T-cell (primary cell): ENCODE measurements at places on chromosomes 6 and 20.

- DNase-seq, result no peak
These were observed 291.5 kb downstream of the TBC1D32 start for GRCh38 chr6:121042766-121043165.

GRCh38 chr6:106751501-106752252 lies 122.3 kb downstream of the QRSL1 start:
- DNase-seq, result no peak

DNA sequence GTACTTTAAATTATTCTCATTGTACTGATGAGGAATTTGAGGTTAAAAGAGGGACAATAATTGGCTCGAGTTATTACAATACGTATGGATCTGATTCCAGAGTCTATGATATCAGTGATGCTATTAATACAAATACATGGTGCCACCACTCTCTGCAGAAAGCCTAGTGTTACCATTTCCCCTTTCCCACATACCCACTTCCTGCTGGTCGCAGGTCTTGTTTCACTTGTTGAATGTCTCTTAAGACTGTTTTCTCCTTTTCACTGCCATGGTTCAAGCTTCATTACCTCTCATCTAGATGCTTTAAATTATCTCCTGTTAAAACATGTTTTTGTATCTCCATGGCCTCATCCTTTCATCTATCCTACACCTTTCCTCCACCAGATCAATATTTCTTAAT lies 62.0 kb downstream of the FHL5 start:
- no peak for DNase-seq

- DNase-seq, result no peak
These were observed 2.6 kb downstream of the TOMM6 start for GRCh38 chr6:41790045-41790444.

DNA sequence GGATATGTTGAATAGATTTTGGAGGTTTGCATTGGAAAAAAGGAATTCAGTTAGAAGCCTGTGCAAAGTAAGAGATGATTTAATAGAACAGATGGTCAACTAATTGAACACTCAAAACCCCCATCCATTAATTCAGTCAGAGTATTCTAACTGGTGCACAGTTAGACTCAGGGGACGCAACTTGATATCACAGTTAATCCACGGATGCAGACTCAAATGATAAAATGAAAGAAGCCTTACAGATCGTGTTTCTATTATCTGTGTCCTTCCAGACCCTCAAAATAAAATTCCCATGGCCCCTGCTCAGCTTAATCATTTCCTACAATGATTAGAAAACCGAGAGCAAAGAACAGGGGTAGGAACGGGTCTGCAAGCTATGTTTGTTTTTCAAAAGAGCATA lies 45.4 kb upstream of the DTNBP1 start:
- no peak for DNase-seq

DNA sequence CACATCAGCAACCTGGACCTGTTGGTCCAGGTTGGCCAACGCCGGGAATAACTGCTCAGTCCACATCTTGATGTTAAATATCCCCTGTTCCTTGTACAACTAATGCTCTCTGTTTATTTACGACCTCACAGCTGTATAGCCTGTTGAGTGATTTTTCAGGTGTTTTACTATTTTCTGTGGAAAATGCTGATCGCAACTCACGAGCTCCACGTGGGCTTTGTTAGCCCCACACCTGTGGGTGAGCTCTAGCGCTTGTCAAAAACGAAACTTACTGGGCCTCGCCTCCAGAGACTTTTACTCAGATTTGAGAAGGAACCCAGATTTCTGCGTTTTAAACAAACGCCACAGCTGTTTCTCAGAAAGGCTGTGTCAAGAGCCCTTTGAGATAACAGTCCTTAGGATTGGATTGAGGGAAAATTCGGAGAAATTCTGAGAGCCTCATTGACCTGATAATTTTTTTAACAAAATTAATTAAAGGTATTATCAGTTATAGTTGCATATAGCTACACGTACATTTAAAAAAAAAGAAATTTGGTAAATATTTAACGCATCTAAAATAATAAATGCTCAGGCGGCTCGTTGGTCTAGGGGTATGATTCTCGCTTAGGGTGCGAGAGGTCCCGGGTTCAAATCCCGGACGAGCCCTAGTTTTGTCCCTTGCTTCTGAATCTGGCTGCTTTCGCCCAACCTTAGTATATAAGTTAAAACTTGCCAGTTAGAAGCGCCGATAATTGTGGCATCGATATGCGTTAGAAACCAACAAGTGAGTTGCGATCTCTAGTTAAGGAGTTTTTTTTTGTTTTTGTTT lies 16.7 kb downstream of the HMGN4 start:
- peak; percentile 22 for DNase-seq

GRCh38 chr6:30037182-30037788 lies 23.8 kb upstream of the POLR1H start:
- no peak for DNase-seq

- DNase-seq, result no peak
These were observed 11.9 kb downstream of the C6orf89 start for GRCh38 chr6:36897609-36898008.

DNA sequence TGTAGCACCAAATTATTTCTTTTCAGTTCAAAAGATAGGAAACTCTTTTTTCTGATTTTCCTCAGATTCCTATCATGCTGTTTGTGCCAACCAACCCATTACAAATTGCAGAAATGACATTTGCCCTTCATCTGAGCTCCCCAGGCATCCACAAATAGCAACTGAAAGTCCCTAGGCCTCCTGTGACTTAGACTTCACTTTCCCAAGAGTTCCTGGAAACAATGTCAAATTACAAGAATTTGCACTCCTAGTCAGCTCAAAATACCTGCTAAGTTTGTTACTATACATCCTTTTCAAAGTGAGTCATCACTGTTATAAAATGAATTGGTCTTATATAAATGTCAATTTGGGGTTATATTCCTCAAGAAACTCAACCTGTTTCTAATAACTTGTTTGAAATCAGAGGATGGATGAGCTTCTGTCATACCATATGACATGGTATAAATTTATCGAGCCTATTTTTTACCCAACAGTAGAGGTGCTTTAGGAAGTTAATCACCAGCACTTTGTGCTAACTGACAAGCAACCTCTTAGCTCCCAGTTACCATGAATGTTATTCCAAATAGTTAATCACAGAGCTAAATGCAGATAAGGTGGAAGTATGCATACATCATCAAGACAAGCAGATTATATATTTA lies 256.5 kb downstream of the HACE1 start:
- DNase-seq, result no peak

- DNase-seq, result no peak
These were observed 24.4 kb downstream of the DNAH8 start for GRCh38 chr6:38739532-38739931.

GRCh38 chr20:24032400-24032898 lies 43.9 kb upstream of the GGTLC1 start:
- no peak for DNase-seq

- no peak for DNase-seq
These were observed 27.3 kb upstream of the FOXA2 start for GRCh38 chr20:22611636-22612035.
